ENCODE measurements at places on chromosomes 4 and X. TPM values are rescaled to one million over a fixed set of nuclear protein-coding genes. Genes with fewer than 3 reads are reported as not detected.

DNA sequence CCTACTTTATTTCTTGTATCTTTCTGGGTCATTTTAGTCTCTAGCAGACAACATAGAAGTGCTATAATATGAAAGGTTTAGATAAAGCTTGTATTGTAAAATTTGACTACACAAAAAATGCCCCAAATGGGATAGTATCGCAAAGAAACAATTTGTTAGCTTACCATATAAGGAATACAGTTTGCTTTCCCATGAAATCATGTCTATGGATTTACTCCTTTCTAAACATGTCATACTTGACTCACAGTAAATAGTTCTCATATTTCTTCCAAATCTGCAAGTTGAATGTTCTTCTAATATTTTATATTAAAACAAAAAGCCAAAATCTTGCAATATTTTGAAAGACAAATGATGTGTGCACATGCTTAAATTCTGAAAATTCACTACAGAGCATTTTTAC, 103.9 kb downstream of the PPA2 start:
- peaks cover 9% of the 10 kb centered on the region for H3K4me1 ChIP-seq
- no peaks in the 10 kb centered on the region for H3K36me3 ChIP-seq
- H3K4me3 ChIP-seq, result no peak overlapping the region
- no peaks in the 10 kb centered on the region for H3K27me3 ChIP-seq

- H3K27me3 ChIP-seq, result no peaks in the 10 kb centered on the region
- H3K4me1 ChIP-seq, result no peaks in the 10 kb centered on the region
- no peak overlapping the region for H3K27ac ChIP-seq
- no peaks in the 10 kb centered on the region for H3K36me3 ChIP-seq
Observed at GRCh38 chrX:94178145-94178788, 504.3 kb downstream of the FAM133A start.

- H3K4me3 ChIP-seq, result no peak overlapping the region
- H3K27ac ChIP-seq, result no peak overlapping the region
- no peaks in the 10 kb centered on the region for H3K36me3 ChIP-seq
- no peaks in the 10 kb centered on the region for H3K27me3 ChIP-seq
Observed at GRCh38 chr4:151728679-151729078, 32.1 kb downstream of the GATB start.

GRCh38 chr4:180456928-180457327, 1786.3 kb upstream of the TENM3 start:
- no peak for DNase-seq
- no peaks in the 10 kb centered on the region for H3K27me3 ChIP-seq
- no peaks in the 10 kb centered on the region for H3K36me3 ChIP-seq
- no peak overlapping the region for H3K27ac ChIP-seq
- no peaks in the 10 kb centered on the region for H3K4me1 ChIP-seq
- no peak overlapping the region for H3K4me3 ChIP-seq

Gene VCX3B
- not detected for total RNA-seq

- DNase-seq, result no peak
- H3K27ac ChIP-seq, result no peak overlapping the region
- H3K4me1 ChIP-seq, result no peaks in the 10 kb centered on the region
- H3K27me3 ChIP-seq, result no peaks in the 10 kb centered on the region
- H3K36me3 ChIP-seq, result no peaks in the 10 kb centered on the region
Observed at GRCh38 chr4:8742546-8742945, 129.1 kb downstream of the HMX1 start.

Gene SEC24B
- total RNA-seq, result 39.1 TPM

Gene ABCE1
- total RNA-seq, result 74.7 TPM

DNA sequence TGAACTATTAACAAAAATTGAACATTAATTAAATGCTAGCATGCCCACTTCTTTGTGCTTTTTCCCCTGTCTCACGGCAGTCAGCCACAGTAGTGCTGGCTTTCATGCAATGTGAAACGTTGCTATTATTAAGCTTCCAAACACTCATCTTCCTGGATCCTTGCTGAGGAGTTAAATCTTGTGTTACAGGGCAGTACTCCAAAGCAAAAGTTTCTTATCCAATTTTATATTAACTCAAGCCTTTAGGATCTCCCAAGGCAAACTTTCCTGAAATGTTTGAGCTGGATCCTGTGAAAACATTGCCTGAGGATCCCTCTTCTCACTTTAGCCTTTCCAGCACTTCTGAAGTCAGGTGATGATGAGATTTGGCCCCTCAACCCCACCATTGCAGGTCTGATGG, 1454.8 kb downstream of the FSTL5 start:
- no peak overlapping the region for H3K4me3 ChIP-seq
- H3K4me1 ChIP-seq, result no peaks in the 10 kb centered on the region
- H3K27ac ChIP-seq, result no peak overlapping the region
- H3K36me3 ChIP-seq, result no peaks in the 10 kb centered on the region
- H3K27me3 ChIP-seq, result no peaks in the 10 kb centered on the region

Gene SMPX
- total RNA-seq, result 10.4 TPM

DNA sequence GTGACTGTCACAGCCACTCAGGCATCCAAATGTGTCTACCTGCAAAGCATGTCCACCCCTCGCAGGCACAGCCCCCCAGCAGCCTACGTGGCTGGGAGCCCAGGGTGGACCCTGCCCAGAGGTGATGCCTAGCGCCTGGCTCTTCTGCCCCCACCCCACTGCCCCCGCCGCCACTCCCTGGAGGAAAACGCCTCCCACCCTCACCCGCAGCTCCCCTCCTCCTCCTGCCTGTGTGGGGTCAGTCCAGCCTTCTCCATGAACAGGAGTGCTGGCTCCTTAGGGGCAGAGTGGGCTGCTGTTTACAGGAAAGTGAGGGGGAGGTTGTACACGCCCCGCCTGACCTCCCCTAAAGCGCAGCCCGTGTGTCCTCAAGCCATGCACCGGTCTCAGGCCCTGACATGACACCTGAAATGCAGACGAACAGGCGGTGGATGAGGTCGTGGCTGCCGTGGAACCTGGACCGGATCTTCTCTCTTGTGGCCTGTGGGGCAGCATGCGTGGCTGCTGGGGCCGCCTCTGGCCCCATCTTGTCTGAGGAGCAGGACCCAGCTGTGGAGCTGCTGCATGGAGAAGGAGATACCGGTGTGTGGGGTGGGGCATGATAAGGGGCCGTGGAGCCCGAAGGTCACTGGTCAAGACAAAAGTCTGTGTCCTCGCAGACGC, 11.9 kb upstream of the MXD4 start:
- H3K27ac ChIP-seq, result no peak overlapping the region
- H3K4me1 ChIP-seq, result no peaks in the 10 kb centered on the region
- no peak overlapping the region for H3K4me3 ChIP-seq
- no peaks in the 10 kb centered on the region for H3K27me3 ChIP-seq
- no peaks in the 10 kb centered on the region for H3K36me3 ChIP-seq
- no peak for DNase-seq

GRCh38 chr4:42892413-42892812, at the start of gene GRXCR1:
Gene GRXCR1 (plus strand): TSS chr4:42892713. CDS start chr4:42893267, 554 bp downstream.
- no peaks in the 10 kb centered on the region for H3K36me3 ChIP-seq
- no peak within 1 kb of the TSS for H3K27ac ChIP-seq
- H3K27me3 ChIP-seq, result no peaks in the 10 kb centered on the region
- H3K4me1 ChIP-seq, result no peaks in the 10 kb centered on the region
- DNase-seq, result no peak
- no peak within 1 kb of the TSS for H3K4me3 ChIP-seq

Gene SOD3
- total RNA-seq, result 743 TPM

DNA sequence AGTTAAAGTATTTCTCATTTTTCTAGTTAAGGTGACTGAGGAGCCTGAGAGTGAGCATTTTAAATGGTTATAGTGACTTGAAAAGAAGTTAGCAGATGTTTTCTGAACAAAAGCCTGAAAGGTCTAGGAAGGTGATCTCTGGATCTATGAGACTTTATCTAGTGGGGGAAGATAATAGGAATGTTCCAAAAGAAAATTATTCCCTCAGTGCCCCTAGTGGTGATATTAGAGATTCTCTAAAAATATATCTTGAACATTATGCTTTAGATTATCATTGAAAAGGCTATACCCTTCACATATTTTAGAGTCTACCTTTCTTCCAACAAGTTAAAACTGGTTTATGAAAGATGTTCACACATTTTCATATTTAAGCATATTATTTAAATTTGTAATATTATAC, 69.0 kb upstream of the SPANXN1 start:
- H3K27ac ChIP-seq, result no peak overlapping the region

DNA sequence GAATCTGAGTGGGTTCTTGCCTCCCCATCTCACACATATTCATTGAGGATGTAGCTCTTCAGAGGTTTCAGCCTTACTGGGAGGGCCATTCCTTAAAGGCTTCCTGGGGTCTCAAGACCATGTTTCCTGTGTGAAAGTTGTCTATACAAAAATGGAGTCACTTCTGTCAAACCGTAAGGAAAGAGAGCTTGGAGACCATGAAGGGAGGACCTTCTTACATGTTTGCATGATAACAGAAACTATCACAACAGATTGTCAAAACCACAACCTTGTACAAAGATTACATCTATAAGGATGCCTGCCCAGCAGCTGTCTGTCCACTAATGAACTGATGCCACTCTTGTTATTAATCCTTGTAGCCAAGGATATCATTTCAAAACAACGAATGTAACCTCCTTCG, 139.3 kb downstream of the PDE5A start:
- no peaks in the 10 kb centered on the region for H3K36me3 ChIP-seq
- H3K27ac ChIP-seq, result no peak overlapping the region
- no peaks in the 10 kb centered on the region for H3K4me1 ChIP-seq
- no peaks in the 10 kb centered on the region for H3K27me3 ChIP-seq

Gene IL2
- total RNA-seq, result not detected

Gene WDR17
- total RNA-seq, result 5.3 TPM

DNA sequence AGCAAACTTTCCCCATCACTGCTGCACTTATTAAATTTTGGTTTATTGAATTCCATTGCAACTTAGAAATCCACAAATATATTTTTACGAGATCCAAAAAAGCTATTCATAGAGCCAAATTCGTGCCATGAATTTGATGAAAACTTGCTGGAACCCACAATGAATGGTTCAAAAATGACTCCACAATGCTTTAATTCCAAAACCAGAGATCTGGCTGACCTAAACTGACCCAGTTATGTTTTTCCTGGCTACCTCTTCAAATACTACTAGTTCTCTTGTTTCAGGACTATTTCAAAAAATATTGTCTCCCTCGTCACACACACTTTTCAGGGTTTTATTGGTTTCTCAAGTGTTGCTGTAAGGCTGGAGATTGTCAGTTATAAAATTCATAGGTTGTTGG, 474.8 kb downstream of the PDGFC start:
- H3K4me3 ChIP-seq, result no peak overlapping the region
- peaks cover 12% of the 10 kb centered on the region for H3K4me1 ChIP-seq
- H3K36me3 ChIP-seq, result no peaks in the 10 kb centered on the region
- no peaks in the 10 kb centered on the region for H3K27me3 ChIP-seq
- DNase-seq, result no peak
- no peak overlapping the region for H3K27ac ChIP-seq

- peak overlapping the region; percentile 69 for H3K4me3 ChIP-seq
- no peak for DNase-seq
- no peak overlapping the region for H3K27ac ChIP-seq
- H3K4me1 ChIP-seq, result no peaks in the 10 kb centered on the region
- H3K27me3 ChIP-seq, result no peaks in the 10 kb centered on the region
Observed at GRCh38 chrX:137052643-137053235, 18.9 kb upstream of the GPR101 start.

Gene MEPE
- total RNA-seq, result not detected

Gene SCARB2
- total RNA-seq, result 165 TPM

DNA sequence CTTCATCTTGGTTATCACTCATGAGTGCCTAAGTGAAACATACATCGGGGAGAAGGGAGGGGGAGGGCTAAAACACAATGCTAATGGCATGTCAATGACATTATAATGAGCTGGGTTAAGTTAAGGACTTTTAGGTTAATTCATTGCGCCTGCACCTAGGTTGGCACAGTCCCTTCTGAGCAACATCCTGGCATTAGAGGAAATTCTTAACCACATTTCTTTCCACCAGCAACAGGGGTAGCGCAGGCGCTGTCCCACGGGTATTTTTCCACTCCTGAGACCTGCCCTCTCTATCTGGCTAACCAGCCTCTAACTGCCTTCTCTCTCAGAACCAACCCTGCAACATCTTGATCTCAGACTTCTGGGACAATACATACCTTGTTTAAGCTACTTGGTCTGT, 39.0 kb upstream of the PROM1 start:
- H3K27ac ChIP-seq, result no peak overlapping the region
- peaks cover under 1% of the 10 kb centered on the region for H3K4me1 ChIP-seq
- no peak overlapping the region for H3K4me3 ChIP-seq
- no peak for DNase-seq
- H3K27me3 ChIP-seq, result no peaks in the 10 kb centered on the region
- H3K36me3 ChIP-seq, result no peaks in the 10 kb centered on the region

Gene POF1B
- 0.81 TPM for total RNA-seq

- H3K27me3 ChIP-seq, result no peaks in the 10 kb centered on the region
- no peaks in the 10 kb centered on the region for H3K4me1 ChIP-seq
- DNase-seq, result no peak
- H3K36me3 ChIP-seq, result no peaks in the 10 kb centered on the region
- no peak overlapping the region for H3K4me3 ChIP-seq
- H3K27ac ChIP-seq, result no peak overlapping the region
Observed at GRCh38 chrX:139187738-139188137, 342.8 kb upstream of the F9 start.

Gene TCEAL6
- total RNA-seq, result not detected

- H3K36me3 ChIP-seq, result no peaks in the 10 kb centered on the region
- peaks cover 37% of the 10 kb centered on the region for H3K4me1 ChIP-seq
- H3K4me3 ChIP-seq, result no peak overlapping the region
- DNase-seq, result no peak
- H3K27ac ChIP-seq, result no peak overlapping the region
Observed at GRCh38 chr4:168614281-168615057, 117.6 kb downstream of the PALLD start.

Gene TMEM47
- total RNA-seq, result 366 TPM

Gene UGT2B15
- total RNA-seq, result not detected

Gene SRPK3
- total RNA-seq, result 9.5 TPM

DNA sequence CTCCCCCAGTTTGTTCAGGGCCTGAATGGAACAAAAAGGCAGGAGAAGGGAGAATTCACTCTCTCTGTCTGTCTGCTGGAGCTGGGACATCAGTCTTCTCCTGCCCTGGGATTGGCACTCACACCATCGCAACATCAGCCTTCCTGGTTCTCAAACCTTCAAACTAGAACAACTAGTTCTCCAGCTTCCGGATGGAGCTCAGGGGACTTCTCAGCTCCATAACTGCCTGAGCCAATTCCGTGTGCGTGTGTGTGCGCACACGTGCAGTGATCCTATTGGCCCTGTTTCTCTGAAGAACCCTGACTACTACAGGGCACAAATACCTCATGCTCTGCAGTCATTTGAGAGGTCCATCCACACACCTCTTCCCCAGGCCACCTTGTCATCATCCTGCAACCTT, 18.7 kb upstream of the MAN2B2 start:
- no peak for DNase-seq
- no peak overlapping the region for H3K27ac ChIP-seq
- H3K27me3 ChIP-seq, result no peaks in the 10 kb centered on the region
- no peak overlapping the region for H3K4me3 ChIP-seq
- no peaks in the 10 kb centered on the region for H3K4me1 ChIP-seq

Gene COL4A6
- total RNA-seq, result 2.2 TPM

Gene SPANXN3
- not detected for total RNA-seq

GRCh38 chrX:19256986-19257385, 86.7 kb upstream of the PDHA1 start:
- DNase-seq, result no peak
- no peaks in the 10 kb centered on the region for H3K27me3 ChIP-seq
- no peaks in the 10 kb centered on the region for H3K4me1 ChIP-seq
- no peak overlapping the region for H3K4me3 ChIP-seq
- H3K36me3 ChIP-seq, result no peaks in the 10 kb centered on the region
